ENCODE measurements at places on chromosomes 16 and 17.

GRCh38 chr17:68955181-68955841, at the start of gene ABCA8:
ABCA8 (minus strand) TSS chr17:68955392; CDS start chr17:68942034, 13,358 bp downstream.
- DNase-seq: peak; percentile 84

DNA sequence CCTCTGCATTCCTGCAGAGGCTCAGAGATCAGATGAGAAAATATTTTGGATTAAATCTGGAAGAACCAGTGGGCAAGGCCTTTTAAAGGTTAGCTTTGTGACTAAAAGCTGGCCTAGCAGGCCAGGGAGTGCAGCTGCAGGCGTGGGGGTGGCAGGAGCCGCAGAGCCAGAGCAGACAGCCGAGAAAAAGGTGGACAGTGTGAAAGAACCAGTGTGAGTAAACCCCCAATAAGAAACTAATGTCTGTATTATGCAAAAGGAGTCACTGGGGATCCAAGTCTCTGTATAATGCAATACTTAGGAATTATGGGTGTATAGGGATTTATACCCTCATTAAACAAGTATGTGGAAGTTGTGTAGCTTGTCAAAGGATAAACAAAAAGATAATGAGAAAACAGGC, 21.4 kb upstream of the SPACA3 start:
- DNase-seq: no peak

DNA sequence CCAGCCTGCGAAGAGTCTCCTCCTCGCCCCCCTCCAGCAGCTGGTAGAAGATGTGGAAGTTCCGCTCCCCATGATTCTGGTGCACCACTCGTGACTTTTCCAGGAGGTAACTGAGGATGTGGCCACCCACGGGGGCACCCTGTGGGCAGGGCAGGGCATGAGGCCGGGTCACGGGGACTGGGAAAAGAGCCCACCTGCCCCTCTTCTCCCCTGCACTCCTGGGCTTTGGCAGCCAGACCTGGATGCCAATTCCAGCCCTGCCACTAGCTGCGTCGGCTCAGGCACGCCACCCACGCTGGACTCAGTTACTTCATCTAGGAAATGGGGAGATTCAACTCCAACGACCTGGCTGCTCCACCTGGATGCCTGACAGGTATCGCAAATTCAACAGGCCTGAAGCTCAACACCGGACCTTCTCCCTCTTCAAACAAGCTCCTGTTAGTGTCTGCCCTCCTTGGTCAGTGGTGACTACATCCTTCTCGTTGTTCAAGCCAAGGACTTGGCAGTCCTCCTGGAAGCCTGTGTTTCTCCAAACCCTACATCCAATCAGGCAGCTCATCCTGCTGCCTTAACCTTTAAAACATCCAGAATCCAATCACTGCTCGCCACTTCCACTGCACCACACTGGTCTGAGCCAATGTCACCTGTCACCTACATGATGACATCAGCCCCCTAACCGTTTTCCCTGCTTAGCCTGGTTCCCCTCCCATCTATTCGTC, 11.6 kb downstream of the MYO1C start:
- DNase-seq: no peak

DNA sequence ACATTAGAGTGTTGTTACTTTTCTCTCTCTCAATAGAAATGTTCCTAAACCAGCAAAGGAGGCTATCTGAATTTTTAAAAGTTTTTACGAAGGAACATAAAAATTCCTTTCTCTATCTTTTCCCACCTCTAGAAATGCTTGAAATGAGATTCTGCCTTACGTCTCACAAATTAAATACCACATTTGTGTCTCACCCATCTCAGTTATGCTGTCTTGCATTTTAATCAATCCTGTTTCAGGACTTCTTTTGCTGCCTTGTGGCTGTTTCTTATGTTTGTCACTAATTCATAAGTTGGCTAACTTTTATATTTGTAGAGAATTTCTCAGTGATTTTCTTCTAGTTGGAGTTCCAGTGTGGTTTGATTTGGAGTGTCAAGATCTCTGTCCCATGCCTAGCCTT, 3.5 kb downstream of the OMG start:
- no peak for DNase-seq

DNA sequence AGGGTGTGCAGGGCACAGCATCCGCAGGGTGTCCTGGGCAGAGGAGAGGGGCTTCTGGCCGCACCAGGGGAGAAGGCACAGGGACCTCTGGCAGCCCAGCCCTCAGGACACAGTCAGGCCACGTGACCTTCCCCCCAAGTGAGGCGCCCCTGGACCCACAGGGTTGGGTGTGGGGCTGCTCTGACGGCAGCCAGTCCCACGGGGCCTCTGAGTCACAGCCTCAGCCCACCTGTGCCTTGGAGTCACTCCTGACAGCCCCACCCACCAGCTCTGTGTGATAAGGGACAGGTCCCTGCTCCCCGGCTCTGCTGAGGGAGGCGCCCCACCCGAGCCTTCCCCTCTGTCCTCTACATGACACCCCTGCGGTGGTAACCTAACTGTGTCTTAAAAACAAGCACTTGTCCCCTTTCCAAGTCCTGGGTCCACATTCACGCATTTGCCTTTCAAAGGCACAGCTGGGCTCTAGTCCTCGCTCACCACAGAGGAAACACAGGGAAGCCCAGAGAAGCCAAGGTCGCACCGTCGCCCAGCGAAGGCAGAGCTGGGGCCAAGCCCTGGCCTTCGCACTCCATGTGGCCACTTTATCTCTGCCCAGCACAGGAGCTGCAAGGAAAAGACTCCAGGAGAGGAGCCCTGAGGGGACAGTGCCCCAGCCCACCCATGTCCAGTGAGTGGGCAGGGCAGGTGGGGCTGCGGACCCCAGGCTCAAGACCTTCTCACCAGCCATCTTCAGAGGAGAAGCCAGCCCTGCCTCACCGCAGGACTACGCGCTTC, 5.1 kb upstream of the NPTX1 start:
- no peak for DNase-seq

DNA sequence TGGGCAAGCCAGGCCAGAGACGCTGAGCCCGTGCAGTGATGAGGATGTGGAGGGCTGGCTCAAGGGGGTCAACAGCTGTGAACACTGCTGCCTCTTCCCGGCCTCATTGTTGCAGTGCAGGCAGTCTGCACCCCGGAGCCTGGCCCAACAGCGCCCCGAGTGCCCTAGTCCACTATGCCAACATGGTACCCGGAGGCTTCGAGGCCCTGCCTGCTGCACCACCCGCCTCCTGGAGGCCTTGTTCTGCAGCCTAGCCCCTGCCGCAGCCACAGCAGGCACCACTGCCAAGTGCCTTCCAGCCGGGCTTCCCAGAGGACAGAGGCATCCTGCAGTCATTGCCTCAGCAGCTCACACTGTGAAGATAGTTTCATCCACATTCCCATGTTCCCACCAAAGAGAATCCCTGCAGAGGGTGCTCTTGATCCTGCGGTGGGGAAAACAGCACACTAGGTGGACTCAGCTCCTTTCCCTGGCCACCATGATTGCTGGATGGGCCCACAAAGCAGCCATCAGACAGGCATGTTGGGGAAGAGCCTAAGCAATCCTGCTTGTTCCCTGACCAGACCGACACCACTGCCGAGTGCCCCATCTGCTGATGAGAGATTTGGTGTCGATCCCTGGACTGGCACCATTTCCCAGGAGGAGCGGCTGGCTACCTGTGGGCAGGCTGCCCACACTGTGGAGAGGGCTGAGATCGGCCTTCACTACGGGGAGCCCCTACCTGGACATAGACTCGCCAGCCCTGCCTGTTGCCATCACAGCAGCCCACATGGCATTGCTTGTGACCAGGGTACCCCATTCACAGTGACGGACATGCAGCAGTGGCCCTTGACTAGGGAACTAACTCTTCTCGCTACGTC, 44.9 kb downstream of the USP22 start:
- no peak for DNase-seq

All from umbilical cord (tissue), 2 donors.